Left hindlimb (tissue), 1 donor: ENCODE measurements at places on chromosomes 7 and 10.
A peak's percentile ranks its signal among the peaks of the same experiment; 100 is the strongest.

- DNase-seq = no peak
These were observed 31.3 kb upstream of the WDFY4 start for GRCh38 chr10:48653347-48653746.

- DNase-seq = no peak
These were observed 107.7 kb upstream of the ANK3 start for GRCh38 chr10:60497364-60497763.

GRCh38 chr10:69899727-69900595, 98.3 kb downstream of the COL13A1 start:
- DNase-seq = no peak

DNA sequence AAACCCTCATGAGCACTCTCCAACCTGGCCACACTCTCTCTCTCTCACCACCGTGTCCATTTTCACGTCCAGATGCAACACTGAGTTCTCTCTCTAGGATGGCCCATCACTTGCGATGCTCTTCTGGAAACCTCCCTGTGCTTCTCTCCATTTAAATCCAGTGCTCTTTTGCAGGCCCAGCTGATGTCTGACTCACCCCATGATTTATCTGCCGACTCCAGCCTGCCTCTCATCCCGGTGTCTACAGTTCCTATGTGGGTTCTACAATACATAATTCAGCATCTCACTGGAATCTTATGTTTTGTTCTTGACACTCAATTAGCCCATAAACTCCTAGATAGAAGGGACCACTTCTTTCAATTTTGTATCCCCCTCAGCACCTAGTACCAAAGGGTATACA, 5.0 kb downstream of the TPK1 start:
- no peak for DNase-seq

- DNase-seq = no peak
These were observed 280.1 kb downstream of the SKAP2 start for GRCh38 chr7:26584326-26584725.

GRCh38 chr10:98186681-98187080, 52.2 kb downstream of the R3HCC1L start:
- DNase-seq = no peak

DNA sequence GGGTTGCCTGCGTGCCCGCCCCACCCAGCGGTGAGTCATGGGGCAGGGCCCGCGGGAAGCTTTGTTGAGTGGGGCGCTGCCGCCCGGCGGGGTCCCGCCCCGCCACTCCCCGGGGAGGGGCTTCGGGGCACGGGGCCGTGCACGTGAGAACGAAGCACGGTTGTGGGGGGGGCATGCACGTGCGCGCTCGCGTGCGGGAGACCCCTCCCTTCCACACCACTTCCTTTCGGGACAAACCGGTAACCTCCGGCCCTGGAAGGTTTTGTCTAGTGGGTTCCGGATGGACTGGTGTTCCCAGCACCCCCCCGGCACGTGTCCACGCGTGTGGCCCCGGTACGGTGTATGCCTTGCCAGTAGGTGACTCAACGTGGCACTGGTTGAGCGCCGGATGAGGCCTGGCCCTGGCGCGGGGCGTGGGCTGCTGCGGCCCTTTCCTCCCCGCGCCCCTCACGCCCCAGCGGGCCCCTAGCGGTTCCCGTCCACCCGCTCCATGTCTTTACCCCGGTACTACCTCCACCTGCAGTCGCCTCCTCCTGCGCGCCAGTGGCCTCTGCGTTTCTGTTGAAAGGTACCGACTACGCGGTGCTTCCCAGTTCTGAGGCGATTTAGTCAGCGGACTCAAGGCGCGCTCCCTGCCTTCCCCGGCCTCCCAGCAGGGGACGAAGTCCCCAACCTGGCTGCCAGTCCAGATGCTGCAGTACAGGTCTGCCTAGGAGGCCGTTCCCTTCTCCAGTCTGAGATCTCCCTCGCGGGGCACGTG, 3.1 kb downstream of the ADIRF start:
- DNase-seq = peak; percentile 88

- DNase-seq = no peak
These were observed 187.0 kb downstream of the PPP1R17 start for GRCh38 chr7:31873816-31874597.

DNA sequence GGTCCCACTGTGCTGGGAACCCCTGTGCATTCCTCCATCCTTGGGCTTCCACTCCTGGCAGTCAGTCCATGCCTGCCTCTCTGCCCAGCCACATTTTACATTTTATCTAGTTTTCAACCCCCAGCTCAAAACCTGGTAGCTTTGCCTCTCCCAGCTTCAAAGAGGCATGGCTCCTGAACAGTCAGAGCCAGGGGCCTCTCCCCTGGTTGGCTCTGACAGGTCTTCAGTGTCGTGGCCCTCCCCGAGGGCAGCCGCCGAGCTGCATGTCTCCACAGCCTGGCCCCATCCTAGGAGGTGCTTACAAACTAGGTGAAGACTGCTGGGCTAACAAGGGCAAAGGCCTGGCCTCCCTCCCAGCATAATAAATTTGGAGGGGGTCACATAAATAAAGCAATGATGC, 14.8 kb downstream of the COBL start:
- no peak for DNase-seq

- no peak for DNase-seq
These were observed 52.5 kb downstream of the VWA2 start for GRCh38 chr10:114291516-114291915.

DNA sequence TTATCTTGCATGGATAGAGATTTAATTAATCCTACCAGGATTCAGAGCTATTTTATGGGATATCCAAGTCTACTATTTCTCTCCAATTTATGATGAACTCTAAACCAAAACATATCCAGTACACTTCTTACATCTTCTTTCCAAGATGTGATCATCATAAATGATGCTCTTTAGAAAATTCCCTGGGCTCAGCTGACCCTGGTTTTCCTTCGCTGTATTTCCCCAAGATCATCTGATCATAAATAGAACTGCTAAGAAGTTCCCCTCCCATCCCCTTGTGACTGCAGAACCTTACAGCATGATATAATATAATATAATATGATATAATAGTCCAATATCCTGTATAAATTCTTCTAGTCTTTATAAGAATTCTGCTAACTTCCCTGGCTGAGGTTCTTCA, 114.6 kb upstream of the LYZL2 start:
- DNase-seq = no peak

GRCh38 chr10:69065406-69066361, 22.2 kb upstream of the SRGN start:
- no peak for DNase-seq

DNA sequence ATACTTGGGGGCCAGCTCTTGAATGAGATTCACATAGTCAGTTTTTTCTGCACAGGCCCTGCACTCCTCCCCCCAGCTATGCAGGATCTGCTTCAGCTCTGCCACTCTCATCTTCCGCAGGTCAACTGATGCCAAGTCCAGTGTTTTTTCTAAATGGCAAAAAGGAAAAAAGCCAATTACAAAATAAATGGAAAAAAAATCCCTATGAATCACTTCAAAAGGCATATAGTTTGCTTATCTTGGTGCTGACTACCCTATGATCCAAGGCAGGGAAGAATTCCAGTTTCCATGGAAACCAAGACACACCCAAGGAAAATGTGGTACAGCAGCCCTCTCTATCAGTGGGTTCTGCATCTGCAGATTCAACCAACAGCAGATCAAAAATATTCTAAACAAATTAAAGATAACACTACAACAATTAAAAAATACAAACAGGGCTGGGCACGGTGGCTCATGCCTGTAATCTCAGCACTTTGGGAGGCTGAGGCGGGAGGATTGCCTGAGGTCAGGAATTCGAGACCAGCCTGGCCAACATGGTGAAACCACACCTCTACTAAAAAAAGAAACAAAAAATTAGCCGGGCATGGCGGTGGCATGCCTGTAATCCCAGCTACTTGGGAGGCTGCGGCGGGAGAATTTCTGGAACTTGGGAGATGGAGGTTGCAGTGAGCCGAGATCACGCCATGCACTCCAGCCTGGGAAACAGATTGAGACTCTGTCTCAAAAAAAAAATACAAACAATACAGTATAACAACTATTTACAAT, 17.6 kb downstream of the CDNF start:
- DNase-seq = no peak

DNA sequence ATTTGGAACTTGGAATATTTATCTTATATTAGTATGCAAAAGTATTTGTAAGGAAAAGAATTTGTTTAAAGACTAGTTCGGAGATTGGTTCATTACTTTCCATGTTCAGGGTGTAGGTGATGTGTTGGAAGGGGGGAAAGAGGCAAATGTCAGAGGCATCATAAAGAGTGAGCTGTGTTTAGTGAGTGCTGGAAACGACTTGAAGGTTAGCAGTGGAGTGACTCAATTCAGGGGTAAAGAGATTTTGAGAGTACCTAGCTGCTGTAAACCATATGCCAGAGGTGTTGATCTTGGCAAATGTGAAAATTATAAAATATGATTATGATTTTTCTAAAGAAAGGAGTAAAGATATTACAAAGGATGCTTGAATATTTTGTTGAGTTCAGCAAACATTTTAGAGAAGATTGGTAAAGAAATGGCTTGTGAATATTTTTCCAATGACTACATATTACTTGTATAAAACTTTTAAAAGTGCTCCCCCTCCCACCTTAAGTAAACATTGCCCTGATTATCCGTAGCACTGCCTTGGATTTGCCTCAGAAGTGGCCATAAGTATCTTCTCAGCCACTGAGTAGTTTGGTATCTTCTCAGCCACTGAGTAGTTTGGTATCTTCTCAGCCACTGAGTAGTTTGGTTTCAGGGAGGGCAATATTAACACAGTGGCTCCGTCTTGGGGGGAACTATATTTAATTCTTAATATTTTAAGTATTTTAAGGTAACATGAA, 51.5 kb downstream of the ZNRF2 start:
- DNase-seq = no peak

DNA sequence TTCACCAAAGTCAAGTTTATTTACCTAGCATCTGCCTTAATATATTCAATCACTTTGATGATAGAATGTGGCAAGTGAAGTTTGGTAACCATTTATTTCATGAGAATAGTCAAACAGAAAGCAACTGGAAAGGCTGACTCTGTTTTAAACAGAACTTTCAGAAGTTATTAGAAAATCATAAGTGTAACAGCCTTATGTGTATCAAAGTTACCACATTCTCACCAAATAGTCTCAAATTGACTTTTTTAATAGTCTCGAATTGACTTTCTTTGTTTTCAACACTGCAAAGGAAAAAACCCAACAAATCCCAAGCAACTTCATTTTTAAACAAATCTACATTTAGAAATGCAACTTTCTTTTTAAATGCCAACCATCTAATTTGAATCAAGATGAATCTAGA, 29.5 kb downstream of the NAMPT start:
- no peak for DNase-seq

DNA sequence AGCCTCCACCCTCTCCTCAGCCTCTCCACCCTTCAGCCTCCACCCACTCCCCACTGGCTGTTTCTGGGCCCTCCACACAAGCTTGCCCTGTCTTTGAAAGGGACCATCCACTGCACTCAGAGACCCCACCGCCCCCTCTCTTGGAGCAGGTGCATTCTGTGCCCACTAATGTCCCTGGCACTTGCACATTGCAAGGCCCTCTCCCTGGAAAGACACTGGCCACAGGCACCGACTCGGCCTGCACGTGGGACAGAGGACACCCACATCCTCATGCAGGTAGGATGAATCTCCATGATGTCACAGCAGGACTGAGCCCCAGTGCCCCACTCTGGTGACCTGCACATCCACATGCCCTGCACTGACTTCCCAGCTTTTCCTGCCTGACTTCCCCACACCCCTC, 36.8 kb upstream of the EBF3 start:
- DNase-seq = no peak

- no peak for DNase-seq
These were observed 35.3 kb upstream of the ZNF92 start for GRCh38 chr7:65338346-65338745.

DNA sequence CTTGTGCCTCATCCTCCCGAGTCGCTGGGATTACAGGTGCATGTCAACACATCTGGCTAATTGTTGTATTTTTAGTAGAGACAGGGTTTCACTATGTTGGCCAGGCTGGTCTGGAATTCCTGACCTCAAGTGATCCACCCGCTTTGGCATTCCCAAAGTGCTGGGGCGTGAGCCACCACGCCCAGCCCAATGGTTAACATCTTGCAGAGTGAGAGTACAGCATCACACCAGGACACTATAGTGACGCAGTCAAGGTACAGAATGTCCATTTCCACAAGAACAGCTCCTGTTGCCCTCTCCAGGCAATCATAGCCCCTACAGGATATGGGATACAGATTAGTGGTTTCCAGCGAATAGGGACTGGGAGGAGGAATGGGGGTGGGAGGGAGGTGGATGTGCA, 34.0 kb downstream of the MYO1G start:
- no peak for DNase-seq

GRCh38 chr7:150945853-150946420, 32.2 kb downstream of the KCNH2 start:
- DNase-seq = peak; percentile 68

DNA sequence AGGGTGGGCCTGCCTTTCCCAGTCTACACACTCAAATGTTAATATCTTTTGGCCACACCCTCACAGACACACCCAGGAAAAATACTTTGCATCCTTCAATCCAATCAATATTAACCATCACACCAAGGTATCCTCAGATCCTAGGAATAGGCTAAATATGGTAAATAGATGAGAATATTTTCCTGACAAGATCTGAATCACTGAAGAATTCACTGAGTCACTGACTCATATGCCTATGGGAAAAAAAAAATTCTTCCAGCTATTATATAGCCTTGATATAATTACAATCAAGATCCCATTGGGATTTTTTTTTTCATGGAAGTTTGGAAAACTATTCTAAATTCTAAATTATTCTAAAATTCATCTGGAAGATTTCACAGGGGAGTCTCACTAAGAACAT, 65.8 kb downstream of the INHBA start:
- DNase-seq = no peak

DNA sequence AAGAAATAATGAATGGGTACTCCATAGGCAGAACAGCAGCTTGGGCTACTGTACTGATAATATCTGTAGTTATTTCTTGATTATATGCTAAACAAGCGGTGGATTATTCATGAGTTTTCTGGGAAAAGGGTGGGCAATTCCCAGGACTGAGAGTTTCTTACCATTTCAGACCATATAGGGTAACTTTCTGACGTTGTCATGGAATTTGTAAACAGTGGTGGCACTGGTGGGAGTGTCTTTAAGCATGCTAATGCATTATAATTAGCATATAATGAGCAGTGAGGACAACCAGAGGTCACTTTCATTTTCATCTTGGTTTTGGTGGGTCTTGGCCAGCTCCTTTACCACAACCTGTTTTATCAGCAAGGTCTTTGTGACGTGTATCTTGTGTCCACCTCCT, 399.7 kb downstream of the CDC14C start:
- no peak for DNase-seq

DNA sequence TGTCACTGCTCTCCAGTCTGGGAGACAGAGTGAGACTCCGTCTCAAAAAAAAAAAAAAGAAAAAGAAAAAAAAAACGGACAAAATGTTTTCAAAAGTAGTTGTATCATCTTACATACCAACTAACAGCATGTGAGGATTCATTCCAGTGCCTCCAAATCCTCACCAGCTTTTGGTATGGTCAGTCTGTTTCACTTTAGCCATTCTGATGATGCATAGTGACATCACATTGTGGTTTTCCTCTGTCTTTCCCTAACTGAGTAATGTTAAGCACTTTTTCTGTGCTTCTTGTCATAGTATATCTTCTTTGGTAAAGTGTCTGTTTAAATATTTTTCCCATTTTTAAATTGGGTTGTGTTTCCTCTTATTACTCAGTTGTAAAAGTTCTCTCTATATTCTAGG, 251.4 kb upstream of the CTBP2 start:
- no peak for DNase-seq

- no peak for DNase-seq
These were observed 7.3 kb upstream of the PPP1R17 start for GRCh38 chr7:31679574-31680305.
